NCI-H446 (cell line): ENCODE measurements at places on chromosomes 6 and 20.

GRCh38 chr6:168542301-168542700 is 101.3 kb downstream of the SMOC2 start:
- no peak for DNase-seq

DNA sequence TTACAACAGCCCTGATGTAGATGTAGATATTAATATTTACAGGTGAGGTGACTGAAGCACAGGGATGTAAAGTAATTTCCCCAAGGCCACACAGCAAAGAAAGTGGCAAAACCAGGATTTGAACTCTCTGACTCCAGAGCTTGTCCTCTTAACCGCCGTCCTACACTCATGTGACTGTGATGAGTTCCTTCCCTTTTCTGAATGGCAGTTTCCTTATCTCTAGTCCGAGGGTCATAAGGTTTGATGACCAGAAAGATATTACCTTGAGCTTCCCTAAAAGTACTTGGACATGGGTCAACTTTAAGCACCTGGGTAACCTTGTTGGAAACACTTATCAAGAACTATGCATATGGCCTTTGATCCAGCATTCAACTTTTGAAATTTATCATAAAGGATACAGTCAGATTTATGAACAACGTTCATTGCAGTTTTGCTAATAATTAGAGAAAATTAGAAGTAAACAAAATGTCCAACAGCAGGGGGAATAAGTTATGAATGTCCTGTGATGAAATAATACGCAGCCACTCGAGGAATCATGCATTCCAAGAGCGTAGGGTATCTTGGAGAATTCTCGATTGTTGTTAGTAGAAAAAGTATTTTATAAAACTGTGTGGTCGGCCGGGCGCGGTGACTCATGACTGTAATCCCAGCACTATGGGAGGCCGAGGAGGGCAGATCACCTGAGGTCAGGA is 2.3 kb upstream of the TLDC2 start:
- no peak for DNase-seq

DNA sequence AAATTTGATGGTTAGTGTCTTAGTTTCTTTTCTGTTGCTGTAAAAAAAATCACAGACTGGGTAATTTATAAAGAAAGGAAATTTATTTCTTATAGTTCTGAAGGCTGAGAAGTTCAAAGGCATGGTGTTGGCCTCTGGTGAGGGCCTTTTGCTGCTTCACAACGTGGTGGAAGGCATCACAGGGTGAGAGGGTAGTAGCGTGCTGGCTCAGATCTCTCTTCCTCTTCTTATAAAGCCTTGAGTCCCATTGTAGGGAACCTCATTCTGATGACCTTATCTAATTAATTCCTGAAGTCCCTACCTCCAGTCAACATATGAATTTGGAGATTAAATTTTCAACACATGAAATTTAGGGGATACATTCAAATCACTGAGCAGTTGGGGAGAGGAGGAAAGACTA is 62.0 kb downstream of the ARID1B start:
- no peak for DNase-seq

DNA sequence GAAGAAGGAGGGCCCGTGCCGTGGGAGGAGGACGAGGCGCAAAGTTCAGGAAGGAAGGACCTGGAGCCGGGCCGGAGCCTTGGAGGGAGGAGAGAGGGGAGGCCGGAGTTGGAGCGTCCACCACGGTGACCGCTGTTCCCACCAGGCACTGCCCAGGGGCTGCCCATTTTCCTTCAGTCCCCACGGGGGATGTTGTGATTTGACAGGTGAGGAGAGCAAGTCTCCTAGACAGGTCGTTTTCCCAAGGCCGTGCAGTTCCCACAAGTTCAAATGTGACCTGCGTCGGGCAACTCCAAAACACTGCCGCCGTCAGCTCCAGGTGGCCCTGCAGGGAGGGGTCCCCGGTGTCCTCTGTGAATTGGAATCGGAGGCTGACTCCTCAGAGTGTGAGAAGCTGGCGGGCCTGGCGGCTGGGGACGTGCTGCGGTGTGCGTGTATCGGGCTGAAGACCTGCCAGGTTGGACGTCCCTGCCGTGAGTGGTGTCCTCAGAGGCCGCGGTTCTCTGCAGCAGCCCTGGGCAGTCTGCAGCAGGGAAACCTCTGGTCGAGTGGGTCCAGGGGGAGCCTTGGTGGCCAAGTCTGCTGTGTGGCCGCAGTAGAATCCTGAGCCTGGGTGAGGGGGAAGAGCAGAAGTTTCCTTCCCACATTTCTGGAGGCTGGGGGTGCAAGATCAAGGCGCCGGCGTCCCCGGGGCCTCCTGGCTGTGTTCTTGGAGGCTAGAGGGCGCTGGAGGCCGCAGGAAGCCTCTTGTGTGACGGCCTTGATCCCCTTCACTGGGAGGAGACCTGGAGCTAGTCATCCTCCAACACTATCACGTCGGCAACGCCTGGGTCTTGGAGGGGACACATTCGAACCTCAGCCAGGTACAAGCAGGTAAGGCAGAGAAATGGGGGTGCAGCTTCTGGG is 115.1 kb upstream of the FRMD1 start:
- DNase-seq: no peak

- no peak for DNase-seq
Observed at GRCh38 chr6:117928833-117929232, 21.8 kb downstream of the SLC35F1 start.

DNA sequence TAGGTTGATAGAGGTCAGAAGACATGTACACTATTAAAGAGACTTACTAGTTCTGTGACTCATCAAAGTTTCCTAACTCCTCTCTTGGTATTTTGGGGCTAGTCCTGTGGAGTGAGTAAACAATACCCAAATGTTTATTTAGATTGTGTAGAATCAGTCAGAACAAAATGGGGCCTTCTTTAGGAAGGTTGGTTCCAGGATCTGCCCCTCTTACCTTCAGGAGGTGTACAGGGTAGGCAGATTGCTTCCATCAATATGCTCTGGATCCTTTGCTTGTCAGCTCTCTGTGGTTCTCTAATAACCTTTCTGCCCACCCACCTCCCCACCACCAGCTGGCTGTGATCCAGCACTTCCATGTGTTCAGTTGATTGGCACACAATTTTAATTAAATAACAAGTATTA is 107.0 kb downstream of the POPDC3 start:
- peak; percentile 18 for DNase-seq

- DNase-seq: no peak
Observed at GRCh38 chr6:133047065-133047665, 194.0 kb upstream of the EYA4 start.
